Effector memory CD4-positive, alpha-beta T cell (primary cell): ENCODE measurements at places on chromosomes 3 and 15.

DNA sequence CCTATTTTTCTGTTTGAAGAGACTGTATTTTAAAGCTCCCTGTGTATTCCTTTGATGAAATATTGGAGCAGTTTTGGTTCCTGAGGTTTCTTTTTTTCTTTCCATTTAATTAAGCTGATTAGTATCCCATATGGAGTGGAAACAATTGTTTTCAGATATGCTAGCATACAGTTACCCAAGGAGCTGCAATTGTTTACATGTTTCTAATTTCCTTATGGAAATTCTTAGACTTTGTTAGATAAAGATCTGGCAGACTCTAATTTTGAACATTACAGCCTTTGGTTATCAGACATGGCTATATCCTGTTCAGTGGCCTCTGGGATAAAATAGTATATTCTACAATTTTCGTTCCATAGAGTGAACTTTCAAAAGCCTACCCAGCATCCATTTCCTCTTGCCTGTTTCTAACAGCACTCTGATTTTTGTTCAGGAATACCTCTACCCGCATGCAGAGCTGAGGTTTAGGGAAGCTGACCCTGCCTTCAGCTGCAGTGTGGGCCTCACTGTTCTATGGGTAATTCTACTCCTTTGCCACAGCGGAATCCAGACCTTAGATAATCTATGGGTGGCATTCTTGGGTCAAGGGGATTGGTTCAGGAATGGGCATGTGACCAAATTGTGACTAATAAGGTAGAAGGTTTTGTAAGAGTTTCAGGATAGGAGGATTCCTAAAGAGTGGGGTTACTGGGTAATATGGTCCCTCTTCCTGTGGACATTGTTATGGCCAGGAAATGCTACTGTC, 161.1 kb upstream of the ANKRD28 start:
- no peaks in the 10 kb centered on the region for H3K36me3 ChIP-seq
- DNase-seq, result no peak
- H3K27me3 ChIP-seq, result no peaks in the 10 kb centered on the region
- H3K27ac ChIP-seq, result no peak overlapping the region

GRCh38 chr15:90006217-90007075, 5.3 kb downstream of the ZNF710 start:
- H3K27me3 ChIP-seq, result no peaks in the 10 kb centered on the region
- no peak overlapping the region for H3K4me3 ChIP-seq

- no peak overlapping the region for H3K4me3 ChIP-seq
- H3K36me3 ChIP-seq, result no peaks in the 10 kb centered on the region
- no peak for DNase-seq
- no peaks in the 10 kb centered on the region for H3K27me3 ChIP-seq
- no peak overlapping the region for H3K27ac ChIP-seq
- no peaks in the 10 kb centered on the region for H3K4me1 ChIP-seq
These were observed 139.3 kb upstream of the ROBO2 start for GRCh38 chr3:76900596-76900995.

GRCh38 chr15:66071921-66072295, 181.6 kb downstream of the MEGF11 start:
- no peak overlapping the region for H3K27ac ChIP-seq
- H3K4me1 ChIP-seq, result no peaks in the 10 kb centered on the region
- no peak for DNase-seq
- H3K27me3 ChIP-seq, result no peaks in the 10 kb centered on the region
- H3K36me3 ChIP-seq, result no peaks in the 10 kb centered on the region

DNA sequence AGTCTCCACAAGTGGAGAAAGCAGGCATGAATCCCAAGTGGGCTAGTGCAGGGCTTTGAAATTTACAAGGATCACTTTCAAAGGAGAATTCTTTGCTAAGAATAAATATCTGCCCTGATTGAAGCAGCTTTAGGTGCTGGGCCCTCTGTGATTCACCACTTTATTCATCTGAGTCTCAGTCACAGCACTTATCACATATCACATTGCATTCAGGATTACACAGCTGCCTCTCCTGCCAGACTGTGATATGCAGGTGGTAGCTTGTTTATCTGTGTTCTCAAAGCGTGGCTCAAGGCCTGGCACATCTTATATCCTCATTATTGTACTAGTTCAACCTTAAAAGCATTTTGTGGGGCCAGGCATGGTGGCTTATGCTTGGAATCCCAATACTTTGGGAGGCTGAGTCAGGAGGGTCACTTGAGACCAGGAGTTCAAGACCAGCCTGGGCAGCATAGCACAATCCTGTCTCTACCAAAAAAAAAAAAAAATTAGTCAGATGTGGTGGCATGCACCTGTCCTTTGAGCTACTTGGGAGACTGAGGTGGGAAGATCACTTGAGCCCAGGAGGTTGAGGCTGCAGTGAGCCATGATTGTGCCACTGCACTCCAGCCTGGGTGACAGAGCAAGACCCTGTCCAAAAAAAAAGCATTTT, 156.9 kb upstream of the EIF1B start:
- no peak for DNase-seq
- H3K27me3 ChIP-seq, result no peaks in the 10 kb centered on the region
- H3K4me1 ChIP-seq, result no peaks in the 10 kb centered on the region
- no peak overlapping the region for H3K27ac ChIP-seq

DNA sequence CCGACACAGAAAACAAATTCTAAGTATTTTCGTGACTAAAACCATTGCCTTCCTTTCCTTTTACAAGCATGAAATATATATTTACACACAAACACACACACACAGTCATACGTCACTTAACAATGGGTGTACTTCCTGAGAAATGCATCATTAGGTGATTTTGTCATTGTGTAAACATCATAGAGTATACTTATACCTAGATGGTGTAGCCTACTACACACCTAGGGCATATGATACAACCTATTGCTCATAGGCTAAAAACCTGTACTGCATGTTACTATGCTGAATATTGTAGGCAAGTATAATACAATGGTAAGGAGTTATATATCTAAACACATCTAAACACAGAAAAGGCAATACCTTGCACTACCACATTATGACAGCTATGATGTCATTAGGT, 28.6 kb downstream of the COL6A5 start:
- H3K27ac ChIP-seq, result no peak overlapping the region
- DNase-seq, result no peak
- H3K36me3 ChIP-seq, result no peaks in the 10 kb centered on the region
- H3K4me3 ChIP-seq, result no peak overlapping the region
- no peaks in the 10 kb centered on the region for H3K27me3 ChIP-seq

- H3K27me3 ChIP-seq, result no peaks in the 10 kb centered on the region
- no peak overlapping the region for H3K4me3 ChIP-seq
- DNase-seq, result no peak
These were observed 84.5 kb upstream of the ATP10A start for GRCh38 chr15:25947323-25948314.
